ENCODE measurements at places on chromosomes 6 and 20. TPM values are rescaled to one million over a fixed set of nuclear protein-coding genes. Genes with fewer than 3 reads are reported as not detected.

The ERVFRD-1 gene
- total RNA-seq: 1.0 TPM

The FAM184A gene
- 5.9 TPM for total RNA-seq

The SYTL3 gene
- total RNA-seq: 1.4 TPM

The TFAP2D gene
- not detected for total RNA-seq

The EFCAB8 gene
- total RNA-seq: 0.05 TPM

The AVP gene
- not detected for total RNA-seq

The SLC24A3 gene
- total RNA-seq: 10.3 TPM

The ID4 gene
- 92.6 TPM for total RNA-seq

The NXT1 gene
- 13.8 TPM for total RNA-seq

The C6orf163 gene
- 2.0 TPM for total RNA-seq

The TNNC2 gene
- 1.2 TPM for total RNA-seq

The TPX2 gene
- 5.4 TPM for total RNA-seq

The ADAM33 gene
- 0.17 TPM for total RNA-seq

All from motor neuron (in vitro differentiated cells).